Activated naive CD8-positive, alpha-beta T cell treated with anti-CD3 and anti-CD28 coated beads, Interleukin-2, amount 50 U/mL, for 24 hours (primary cell): ENCODE measurements at places on chromosomes 1 and 21.

- H3K4me3 ChIP-seq = no peak overlapping the region
- peak overlapping the region; percentile 12 for H3K27ac ChIP-seq
- peaks cover 53% of the 10 kb centered on the region for H3K4me1 ChIP-seq
- no peak for DNase-seq
- H3K27me3 ChIP-seq = no peaks in the 10 kb centered on the region
Measured at GRCh38 chr1:229619614-229620013, 6.3 kb downstream of the TAF5L start.

DNA sequence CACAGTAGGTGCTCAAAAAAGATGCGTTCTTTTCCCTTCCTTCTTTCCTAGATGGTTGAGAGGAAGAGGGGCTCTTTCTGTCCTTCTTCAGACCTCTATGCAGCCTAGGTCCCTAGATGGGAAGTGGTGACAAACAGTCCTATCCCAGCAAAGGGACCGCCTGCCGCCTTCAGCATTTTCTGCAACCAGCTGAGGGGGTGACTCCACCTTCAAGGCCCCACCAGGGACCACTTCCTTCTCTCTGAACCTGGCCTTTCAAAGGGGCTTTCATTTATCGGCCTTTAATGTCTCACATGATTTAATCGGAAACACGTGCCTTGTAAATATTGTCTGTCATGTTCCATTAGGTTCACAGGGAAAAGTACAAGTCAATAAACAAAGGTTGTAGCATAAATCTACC, 32.6 kb downstream of the GLIS1 start:
- H3K36me3 ChIP-seq = no peaks in the 10 kb centered on the region
- DNase-seq = no peak
- H3K27me3 ChIP-seq = no peaks in the 10 kb centered on the region
- H3K4me1 ChIP-seq = no peaks in the 10 kb centered on the region

- no peaks in the 10 kb centered on the region for H3K4me1 ChIP-seq
- DNase-seq = no peak
- no peak overlapping the region for H3K27ac ChIP-seq
- no peaks in the 10 kb centered on the region for H3K36me3 ChIP-seq
- H3K4me3 ChIP-seq = no peak overlapping the region
Measured at GRCh38 chr21:28167366-28167765, 825.3 kb downstream of the LTN1 start.

- H3K4me3 ChIP-seq = no peak overlapping the region
- no peak overlapping the region for H3K27ac ChIP-seq
- no peak for DNase-seq
- no peaks in the 10 kb centered on the region for H3K4me1 ChIP-seq
Measured at GRCh38 chr1:7380712-7381111, 390.4 kb upstream of the VAMP3 start.

DNA sequence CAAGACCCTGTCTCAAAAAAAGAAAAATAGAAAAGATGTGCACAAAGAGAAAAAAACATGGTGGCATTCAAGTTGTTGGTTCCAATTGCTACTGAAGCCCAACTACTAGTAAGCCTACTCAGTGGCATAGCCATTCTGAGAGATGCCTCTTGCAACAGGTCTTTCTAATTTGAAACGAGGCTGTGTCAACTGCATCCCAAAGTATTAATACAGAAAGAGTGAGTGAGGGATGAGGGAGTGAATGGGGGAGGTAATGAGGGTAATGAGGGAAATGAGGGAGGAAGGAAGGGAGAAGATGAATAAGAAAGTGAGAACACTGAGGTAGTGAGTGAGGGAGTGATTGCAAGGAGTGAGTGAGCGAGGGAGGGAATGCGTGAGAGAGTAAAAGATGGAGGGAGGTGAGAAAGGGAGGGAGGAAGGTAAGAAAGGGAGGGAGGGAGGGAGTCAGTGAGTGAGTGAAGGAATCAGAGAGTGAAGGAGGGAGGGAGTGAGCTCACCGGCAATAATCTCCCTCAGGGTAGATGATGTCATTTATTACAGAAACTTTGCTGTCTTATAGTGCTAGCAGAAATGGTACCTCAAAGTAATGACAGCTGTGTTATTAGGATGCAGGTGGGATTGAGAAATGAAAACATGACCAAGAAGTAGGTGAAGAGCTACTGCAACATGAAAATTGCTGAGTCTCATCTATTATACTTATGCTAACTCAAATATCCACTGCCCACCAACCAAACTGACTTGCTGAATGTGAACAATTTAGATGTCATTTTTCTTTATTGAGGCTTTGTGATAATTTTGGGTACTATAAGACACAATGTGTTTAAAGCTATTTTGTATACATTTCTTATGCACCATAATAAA, 75.6 kb upstream of the ADAM30 start:
- H3K4me1 ChIP-seq = peaks cover 7% of the 10 kb centered on the region
- no peak overlapping the region for H3K27ac ChIP-seq
- H3K27me3 ChIP-seq = no peaks in the 10 kb centered on the region
- DNase-seq = no peak
- no peak overlapping the region for H3K4me3 ChIP-seq
- peaks cover 27% of the 10 kb centered on the region for H3K36me3 ChIP-seq
